Stimulated activated CD4-positive, alpha-beta T cell treated with anti-CD3 and anti-CD28 coated beads, Interleukin-1b, Interleukin-23, amount 100 ng/mL, for 1 hour (primary cell): ENCODE measurements at places on chromosomes 4 and X.

DNA sequence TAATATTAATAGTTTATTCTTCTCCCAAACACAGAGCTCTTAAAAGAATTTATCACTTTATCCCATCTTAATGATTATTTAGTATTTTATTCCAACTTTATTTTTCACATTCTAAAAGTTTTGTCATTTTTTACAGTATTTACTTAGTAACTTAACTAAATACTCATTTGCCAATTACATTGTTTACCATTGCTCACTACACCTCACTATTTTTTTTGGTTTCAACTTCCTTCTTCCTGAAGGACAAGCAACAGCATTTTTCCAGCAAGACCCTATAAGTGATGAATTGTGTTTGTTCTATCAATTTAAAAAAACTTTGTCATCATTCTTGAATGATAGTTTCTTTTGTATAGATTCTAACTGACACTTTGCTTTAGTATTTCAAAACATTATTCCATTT is 19.4 kb upstream of the SRD5A3 start:
- DNase-seq: no peak

DNA sequence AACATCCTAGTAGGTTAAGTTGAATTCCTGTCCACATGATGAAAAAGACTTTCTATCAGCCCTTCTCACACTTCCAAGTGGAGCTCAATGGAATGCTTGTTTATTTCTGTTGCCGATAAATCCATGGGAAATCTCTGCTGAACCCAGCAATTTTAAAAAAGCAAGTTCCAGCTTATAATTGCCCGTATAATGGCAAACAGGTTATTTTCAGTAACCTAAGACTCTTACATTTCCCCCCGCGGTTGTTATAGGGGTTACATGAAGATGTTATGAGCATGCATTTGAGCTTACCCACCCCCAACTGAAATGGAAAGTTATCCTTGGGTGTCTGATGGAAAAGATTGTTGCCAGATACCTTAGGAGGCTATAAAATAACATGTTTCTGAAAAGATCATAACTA is 136.2 kb downstream of the PALLD start:
- DNase-seq: no peak

DNA sequence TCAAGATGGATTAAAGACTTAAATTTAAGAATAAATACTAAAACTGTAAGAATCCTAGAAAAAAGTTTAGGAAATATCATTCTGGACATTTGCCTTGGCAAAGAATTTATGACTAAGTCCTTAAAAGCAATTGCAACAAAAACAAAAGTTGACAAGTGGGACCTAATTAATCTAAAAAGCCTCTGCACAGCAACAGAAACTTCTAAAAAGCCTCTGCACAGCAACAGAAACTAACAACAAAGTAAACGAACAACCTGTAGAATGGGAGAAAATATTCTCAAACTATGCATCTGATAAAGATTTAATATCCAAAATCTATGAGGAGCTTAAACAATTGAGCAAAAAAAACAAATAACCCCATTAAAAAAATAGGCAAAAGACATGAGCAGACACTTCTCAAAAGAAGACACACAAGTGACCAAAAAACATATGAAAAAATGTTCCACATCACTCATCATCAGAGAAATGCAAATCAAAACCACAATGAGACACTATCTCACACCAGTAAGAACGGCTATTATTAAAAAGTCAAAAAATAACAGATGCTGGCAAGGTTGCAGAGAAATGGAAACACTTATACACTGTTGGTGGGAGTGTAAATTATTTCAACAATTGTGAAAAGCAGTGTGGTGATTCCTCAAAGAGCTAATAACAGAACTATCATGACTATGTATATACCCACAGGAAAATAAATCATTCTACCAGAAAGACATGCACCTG is 5.5 kb upstream of the OPRPN start:
- DNase-seq: no peak

DNA sequence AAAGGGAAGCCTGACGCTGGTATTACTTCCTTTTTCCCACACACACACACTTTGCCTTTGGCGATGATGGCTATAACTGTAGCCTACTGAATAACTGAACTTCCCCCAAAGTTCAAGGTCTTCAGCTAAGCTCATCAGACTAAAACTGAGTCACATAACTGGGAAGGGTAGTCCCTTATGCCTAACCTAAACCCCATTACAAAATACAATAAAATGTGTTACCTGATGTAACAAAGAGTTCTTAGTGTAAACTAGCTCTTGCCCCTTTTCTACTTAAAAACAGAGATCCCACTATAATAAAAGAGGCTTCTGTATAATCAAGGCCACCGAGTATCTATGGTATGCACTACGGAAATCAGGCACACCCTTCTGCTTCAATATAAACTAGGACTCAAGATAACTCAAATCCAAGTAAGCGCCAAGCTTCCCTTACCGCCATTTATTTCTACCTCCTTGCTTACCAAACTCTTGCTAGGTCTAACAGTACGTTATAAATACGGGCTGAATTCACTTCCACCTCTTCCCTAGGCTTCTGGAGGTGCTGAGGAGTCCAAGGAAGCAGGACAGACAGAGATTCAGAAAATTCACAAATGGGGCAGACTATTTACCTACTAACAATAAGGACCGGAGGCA is 2.4 kb downstream of the OTUD4 start:
- DNase-seq: no peak

GRCh38 chr4:163536091-163536490 is 41.6 kb downstream of the TMA16 start:
- DNase-seq: no peak

DNA sequence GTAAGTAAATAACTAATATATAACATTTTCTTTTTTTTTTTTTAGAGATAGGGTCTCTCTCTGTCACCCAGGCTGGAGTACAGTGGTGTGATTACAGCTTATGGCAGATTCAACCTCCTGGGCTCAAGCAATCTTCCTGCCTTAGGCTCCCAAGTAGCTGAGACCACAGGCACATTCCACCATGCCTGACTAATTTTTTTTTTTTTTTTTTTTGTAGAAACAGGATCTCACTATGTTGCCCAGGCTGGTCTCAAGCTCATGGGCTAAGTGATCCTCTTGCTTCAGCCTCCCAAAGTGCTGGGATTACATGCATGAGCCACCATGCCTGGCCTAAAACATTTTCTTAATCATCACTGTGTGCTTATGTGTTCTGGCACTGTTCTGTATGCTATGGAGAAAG is 32.8 kb downstream of the MGARP start:
- no peak for DNase-seq

- no peak for DNase-seq
Measured at GRCh38 chr4:11131491-11131890, 297.2 kb downstream of the HS3ST1 start.

GRCh38 chrX:135328421-135329005 is 19.2 kb downstream of the ETDC start:
- DNase-seq: no peak

DNA sequence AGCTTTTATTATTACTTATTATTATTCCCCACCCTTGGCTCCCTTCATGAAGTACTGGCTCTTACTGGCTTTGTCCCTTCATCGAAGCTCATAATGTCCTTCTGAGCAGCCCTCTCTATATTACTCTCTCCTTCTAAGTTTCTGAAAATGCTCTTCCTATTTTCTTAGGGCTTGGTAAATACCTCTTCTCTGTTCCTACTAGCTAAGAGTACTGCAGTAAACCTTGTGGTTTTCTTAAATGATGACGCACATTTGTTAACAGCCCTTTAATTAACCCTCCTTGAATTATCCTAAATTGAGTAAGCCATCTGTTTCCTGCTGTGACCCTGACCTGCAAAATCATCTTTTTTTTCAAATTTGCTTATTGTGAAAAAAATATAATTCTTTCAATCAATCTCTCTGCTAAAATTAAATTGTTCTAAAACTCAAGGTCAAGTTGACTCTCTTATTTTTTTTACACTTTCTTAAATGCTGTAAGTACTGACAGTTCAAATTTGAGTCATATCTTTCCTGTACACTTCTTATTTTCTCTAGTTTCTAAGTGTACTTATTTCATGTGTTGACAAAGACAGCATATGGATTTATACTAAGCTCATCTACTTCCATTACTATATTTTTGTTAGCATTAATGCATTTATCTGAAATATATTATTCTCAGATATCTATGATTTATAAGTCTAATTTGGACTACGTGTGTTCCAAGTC is 148.9 kb downstream of the ADAM29 start:
- DNase-seq: no peak

GRCh38 chrX:130874751-130875150 is 28.3 kb downstream of the ENOX2 start:
- DNase-seq: no peak

DNA sequence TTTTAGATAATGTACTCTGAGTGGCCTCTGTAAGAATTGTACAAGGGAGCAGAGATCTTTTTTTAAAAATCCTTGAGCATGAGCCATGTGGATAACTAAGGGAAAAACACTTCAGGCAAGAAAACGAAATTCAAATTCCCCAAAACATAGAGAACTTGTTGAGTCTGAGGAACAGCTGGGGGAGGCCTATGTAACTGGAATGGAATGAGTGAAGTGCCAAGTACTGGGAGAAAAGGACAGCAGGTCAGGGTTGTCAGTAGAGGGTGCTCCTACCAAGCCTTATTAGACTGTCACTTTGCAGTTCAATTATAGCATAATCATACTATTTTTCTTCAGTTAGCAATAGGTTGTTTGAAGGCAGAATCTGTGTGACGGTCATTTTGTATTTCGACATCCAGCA is 135.1 kb downstream of the ARHGAP6 start:
- no peak for DNase-seq

DNA sequence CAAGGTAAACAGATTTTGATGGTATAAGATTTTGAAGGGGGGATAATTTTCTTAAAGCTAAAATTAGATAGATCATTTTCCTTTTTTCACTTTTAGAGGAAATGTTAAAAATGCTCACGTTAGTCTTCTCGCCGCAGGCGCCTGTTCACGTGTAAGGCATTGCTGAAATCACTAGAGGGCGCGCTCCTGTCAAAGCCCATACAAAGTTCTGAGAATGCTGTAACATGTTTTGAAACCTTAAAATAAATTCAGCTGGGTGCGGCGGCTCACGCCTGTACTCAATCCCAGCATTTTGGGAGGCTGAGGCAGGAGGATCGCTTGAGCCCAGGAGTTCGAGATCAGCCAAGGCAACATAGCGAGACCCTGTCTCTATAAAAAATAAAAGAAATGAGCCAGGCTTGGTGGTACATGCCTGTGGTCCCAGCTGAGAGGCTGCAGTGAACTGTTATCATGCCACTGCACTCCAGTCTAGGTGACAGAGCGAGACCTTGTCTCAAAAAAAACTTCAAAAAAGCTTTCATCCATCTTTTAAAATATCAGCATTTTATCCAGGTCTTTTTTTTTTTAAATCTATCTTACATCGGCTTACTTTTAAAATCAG is 138.0 kb downstream of the RBMX2 start:
- no peak for DNase-seq

GRCh38 chr4:146481246-146481645 is 40.5 kb downstream of the SLC10A7 start:
- DNase-seq: no peak

DNA sequence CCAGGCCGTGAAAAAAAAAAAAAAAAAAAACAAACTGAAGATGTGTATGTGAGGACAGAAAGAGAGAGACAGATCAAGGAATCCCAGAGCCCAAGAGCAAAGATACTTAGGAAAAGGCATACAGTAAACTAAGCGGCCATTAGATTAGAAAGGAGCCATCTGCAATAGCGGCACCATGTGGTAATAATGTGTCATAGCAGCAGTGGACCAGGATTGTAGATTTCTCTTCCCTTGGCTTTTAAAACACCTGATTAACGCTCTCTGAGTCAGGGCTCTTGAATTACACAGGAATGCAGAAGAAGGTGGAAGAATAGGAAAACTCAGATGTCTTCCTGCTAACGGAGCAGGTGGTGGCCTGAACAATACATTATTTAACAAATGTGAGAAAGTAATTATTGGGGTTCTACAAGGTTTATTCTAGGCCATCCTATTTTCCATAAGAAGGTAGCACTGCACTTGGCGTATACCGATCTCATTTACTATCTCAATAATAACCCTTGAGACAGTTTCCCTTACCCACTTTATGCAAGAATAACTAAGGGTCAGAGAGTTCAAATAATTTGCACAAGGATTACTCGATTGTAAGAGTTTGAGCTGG is 182.7 kb downstream of the KCNIP4 start:
- DNase-seq: no peak

GRCh38 chrX:108696690-108697089 is 39.7 kb downstream of the IRS4 start:
- DNase-seq: no peak

GRCh38 chrX:135513130-135513515 is 7.3 kb upstream of the INTS6L start:
- DNase-seq: no peak

DNA sequence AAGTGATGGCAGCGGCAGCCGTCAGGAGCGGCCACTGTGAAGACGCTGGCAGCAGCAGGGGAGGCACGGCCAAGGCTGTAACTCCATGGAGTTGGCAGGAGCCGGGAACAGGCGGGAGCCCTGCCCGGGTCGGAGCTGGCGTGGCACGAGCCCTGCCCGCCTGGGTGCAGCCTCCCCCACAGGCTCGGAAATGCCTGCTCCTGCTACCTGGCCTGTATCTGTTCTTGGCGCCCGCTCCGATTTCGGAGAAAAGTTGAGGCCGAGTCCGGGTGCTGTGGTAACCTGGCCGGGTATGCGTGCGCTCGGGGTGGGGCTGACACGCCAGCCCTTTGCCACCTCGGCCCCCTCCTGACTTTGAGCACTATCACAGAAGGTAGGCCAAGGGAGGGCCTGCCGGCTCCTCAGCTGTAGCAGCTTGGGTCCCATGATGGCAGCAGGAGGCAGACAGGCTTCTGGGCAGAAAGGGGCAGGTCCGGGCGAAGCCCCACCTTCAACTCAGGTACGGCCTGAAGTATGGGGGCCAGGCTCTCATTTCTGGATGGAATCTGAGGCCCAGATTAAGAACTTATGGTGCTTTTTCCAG is 51.2 kb upstream of the SHISA3 start:
- DNase-seq: no peak

DNA sequence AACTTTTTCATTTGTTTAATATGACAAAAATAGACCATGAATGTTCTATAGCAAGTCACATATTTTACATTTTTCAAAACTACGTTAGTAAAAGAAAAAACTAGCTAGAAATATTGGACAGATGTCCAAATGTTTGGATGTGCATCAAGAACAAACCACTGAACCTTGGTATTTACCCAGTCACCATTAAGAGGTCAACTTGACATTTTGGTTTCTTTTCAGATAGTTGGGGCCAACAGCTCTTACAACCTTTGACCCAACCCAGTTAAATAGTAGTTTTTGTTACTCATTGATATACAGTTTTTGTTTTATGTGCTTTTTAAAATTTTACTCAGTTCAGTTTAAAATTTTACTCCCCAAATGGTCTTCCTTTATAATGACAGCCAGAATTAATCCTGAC is 238.7 kb upstream of the TET2 start:
- DNase-seq: no peak

- DNase-seq: no peak
Measured at GRCh38 chr4:33188733-33189132, 2468.6 kb downstream of the PCDH7 start.

GRCh38 chr4:186192066-186192612 is 772 bp downstream of the CYP4V2 start:
- no peak for DNase-seq

GRCh38 chr4:156820931-156821330 is 150.7 kb downstream of the PDGFC start:
- no peak for DNase-seq

- DNase-seq: no peak
Measured at GRCh38 chrX:15600049-15600448, 711 bp downstream of the ACE2 start.

- no peak for DNase-seq
Measured at GRCh38 chr4:184792950-184793555, 32.7 kb downstream of the ACSL1 start.
